Myocyte (in vitro differentiated cells): ENCODE measurements at places on chromosomes 3 and 15. TPM values are rescaled to one million over a fixed set of nuclear protein-coding genes. Genes with fewer than 3 reads are reported as not detected.

DNA sequence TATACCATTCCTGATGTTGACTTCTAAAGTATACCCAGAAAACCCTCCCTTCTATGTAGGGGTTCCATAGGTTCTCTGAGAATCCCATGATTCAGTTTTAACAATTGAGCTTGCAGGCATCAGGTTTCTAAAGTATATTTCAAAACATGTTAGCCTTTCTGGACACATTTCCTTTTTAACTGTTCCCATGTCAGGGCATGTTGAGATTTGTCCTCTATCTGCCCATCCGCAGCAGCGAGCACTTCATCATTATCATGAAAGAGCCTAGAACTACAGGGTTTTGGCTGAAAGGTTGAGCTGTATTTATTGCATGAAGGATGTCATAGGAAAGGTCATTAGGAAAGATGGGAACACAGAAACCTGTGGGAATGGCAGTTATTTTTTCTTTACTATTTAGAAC lies 201.1 kb upstream of the BHLHE40 start:
- DNase-seq, result no peak

DNA sequence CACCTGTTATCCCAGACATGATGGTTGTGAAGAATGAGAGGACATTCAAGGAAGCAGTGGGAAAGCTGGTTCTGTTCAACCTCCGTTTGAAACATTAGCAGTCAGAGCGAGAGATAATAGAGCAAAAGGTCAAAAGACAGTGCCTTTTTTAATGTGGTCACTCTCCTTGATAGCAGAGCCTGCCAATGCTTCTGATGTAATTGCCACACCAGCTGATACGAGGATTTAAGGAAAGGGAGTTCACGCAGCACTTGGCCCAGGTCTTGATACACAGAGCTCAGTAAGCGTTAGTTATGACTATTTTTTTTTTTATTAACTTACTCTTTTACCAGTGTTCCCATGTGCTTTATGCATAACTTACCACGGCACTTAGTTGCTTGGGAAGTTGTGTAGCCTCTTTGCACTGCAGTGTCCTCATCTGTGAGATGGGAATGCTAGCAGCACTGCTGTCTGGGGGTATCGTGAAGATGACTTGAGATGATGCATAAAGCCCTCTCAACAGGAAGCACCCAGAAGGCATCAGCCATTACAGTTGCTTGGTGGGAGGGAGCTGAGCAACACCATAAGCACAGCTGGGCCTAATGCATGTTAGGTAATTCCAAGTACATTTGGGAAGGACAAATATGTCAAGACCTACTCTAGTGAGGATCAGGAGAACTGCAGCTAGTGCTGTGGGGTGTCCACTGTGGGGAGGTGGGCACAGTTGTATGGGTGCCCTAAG lies 123.3 kb upstream of the RASGRP1 start:
- no peak for DNase-seq

DNA sequence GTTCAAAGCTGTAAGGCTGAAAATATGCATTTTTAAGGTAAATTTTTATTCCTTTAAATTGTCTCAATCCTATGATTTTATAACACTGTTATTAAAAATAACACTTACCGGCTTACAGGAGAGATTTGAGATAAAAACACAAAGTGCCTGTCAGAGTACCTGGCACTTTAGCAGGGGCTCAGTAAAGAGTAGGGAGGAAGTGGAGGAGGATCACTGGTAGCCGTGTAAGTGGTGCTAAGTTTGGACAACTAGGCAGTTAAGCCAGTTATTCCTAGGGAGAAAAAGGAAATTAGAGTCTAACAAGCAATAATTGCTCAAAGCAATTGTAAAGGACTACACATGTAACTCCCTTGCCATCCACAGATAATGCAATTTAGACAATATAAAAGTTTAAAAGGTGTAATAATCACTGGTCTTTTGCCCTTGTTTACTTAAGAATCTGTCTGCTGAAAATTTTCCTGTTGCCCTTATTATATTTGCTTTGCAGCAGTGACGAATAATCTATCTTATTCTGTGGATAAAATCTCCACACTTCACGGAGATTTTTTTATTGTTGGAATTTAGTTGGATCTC lies 204.8 kb downstream of the CDIN1 start:
- DNase-seq, result no peak

DNA sequence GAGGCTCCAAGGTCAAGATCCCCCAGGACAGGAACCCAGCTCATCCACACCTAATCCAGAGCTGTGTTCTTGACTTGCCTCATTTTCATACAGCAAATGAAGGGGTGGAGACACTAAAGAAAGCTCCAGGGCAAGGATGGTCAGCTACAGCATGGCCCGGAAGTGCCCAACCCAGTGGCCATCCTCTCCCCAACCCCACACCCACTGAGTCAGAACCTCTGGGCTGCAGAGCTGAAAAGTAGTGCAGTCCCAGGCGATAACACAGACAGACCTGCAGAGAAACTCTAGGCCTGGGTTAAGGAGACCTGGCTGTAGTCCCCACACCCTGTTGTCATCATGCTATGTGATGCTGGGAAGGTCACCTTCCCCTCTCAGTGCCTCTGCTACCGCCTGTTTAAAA lies 85.3 kb downstream of the SEMA5B start:
- no peak for DNase-seq

DNA sequence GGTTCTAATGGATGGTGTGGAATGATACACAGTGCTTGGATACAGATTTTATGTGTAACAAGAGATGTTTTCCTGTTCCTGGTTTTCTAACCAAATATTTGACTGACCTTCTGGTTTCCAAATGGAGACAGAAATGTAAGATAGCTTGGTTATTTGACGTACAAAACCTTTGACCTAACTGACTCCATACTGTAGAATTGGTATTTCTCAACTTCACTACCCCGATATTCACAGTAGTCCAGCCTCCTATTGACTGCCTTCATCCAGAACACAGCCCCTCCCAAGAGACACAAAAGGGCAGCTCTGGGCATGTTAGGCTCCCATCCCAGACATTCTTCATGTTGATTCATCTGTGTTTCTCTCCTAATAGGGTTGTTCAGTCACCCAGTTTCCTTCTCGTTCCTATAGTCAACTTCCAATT lies 33.4 kb downstream of the MYO1E start:
- peak; percentile 30 for DNase-seq

- no peak for DNase-seq
Observed at GRCh38 chr3:37680401-37680800, 181.3 kb upstream of the CTDSPL start.

DNA sequence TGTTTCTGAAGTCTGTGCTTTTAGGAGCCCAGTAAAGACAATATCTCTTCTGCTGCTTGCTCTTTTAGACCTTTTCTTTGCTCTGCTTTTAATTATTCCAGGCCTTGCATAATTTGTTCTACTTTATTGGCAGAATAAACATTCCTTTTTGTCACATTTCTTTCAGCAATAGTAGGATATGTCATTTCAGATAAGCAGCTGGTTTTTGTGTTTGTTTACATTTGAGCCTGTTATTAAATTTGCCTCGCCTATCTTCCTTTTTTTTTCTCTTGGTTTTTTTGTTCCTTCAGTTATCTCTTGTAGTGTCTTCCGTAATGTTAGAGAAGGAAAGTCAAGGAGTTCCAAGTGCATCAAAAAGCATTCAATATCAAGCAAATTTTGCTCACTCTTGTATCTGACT lies 16.4 kb downstream of the ZNF654 start:
- no peak for DNase-seq

DNA sequence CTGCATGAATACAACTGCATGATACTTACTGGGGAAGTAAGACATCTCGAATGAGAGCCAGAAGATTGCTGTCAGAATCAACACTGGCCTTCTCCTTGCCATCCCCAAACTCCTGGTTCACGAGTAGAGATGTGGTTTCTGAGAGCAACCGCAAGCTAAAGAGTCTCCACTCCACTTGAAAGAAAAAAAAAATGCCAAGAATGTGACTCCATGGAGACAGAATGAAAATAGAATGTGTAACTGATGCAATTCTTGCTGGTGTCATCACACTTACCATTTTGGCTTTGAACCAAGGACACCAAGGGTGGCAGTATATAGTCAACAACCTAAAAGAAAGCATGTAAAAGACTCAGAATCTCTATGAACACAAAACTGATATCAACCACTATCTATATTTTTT lies 280.4 kb downstream of the ULK4 start:
- peak; percentile 93 for DNase-seq

- peak; percentile 47 for DNase-seq
Observed at GRCh38 chr3:156417559-156418132, 137.3 kb downstream of the SSR3 start.

- no peak for DNase-seq
Observed at GRCh38 chr3:10466186-10466585, 39.2 kb downstream of the ATP2B2 start.

- DNase-seq, result no peak
Observed at GRCh38 chr3:82103241-82103640, 341.8 kb upstream of the GBE1 start.

DNA sequence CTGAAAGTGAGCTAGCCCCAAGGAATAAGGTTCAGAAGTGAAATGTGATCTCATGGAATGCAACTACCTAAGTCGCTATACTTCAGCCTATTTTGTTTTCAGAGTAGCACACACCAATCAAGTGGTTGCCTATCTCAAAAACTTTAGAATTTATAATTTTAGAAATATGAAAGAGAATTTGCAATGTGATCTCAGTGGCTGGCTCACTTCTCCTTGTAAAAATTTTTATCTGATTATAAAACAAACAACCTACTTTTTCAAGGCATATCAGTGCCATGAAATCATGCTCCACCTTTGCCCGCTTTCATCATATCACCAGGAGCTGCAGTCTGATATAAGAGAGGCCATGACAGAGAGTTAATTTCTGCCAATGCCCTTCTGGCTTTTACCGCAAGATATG lies 47.3 kb downstream of the CLDN11 start:
- DNase-seq, result no peak

GRCh38 chr3:8712908-8713255 lies 20.7 kb upstream of the CAV3 start:
- DNase-seq, result no peak

DNA sequence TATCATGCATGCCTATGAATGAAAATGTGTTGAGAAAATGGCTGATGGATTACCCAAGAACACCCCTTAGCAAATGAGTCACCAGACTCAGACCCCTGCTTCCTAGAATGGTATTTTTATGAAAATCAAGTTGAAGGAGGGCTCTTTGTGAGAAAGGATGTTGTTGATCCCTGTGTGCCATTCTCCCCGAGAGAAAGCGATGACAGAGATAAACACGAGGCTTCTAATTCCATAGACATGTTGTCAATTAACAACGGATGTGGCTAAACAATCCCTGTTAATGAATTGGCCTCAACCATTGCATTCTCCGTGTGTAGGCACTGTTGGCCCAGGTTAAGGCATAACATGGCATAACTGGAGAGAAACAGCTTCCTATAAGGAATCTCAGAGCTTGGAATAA lies 5.8 kb upstream of the OXTR start:
- no peak for DNase-seq

GRCh38 chr15:68623301-68623892 lies 44.6 kb downstream of the CORO2B start:
- no peak for DNase-seq

DNA sequence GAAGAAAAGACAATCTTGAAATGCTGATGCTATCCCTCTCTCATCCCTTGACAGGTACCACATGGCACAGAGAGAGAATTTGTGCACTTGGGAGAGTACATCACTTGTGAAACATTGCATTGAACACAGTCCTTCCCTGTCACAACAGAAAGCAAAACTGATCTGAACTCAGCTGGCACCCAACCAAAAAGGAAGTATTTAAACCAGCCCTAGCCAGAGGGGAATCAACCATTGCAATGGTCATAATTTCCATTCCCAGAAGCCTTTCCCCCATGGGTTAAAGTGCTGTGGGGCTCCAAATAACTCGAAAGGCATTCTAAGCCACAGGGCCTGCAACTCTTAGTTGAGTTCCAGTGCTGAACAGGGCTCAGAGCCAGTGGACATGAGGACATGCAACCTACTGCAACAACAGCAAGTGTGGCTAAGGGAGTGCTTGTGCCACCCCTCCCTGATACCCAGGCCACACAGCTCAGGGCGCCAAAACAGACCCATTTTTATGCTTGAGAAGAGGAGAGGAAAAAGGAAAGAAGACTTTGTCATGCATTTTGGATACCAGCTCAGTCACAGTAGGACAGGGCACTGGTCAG lies 530.8 kb upstream of the BCHE start:
- DNase-seq, result no peak

GRCh38 chr15:86743283-86743903 lies 663.7 kb downstream of the AGBL1 start:
- DNase-seq, result peak; percentile 40

DNA sequence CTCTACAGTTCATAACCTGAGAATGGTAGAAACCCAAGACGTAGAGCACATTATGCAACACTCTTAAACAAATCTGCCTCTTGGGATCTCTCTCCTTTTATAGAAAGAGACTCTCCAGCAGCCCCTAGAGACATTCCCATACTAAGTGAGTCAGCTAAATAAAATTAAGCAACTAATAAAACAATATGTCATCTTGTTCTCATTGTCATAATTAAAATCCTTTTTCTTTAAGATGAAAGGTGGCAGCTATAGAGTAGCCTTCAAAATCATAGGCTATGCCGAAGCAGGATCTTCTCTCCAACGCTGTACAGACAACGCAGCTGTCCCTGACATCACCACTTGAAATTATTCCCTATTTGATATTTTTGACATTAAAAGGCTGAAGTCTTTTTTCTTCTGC lies 790.0 kb downstream of the FHIT start:
- no peak for DNase-seq

DNA sequence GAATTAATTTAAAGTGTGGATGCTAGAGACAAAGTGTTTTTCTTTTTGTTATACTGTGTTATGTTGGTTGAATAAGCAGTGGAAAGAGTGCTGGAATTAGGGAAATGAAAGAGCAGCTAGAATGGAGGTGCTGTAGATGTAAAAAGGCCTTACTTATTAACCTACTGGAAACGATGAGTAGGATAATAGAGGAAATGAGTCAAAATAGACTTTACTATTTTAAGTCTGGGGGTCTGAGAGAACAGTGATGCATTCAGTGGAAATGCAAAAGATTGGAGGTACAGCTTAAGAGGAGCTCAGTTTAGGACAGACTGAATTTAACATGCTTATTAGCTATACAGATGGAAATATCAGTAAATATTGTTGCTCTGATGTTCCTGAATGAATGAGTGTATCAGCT lies 674.0 kb downstream of the OTOL1 start:
- DNase-seq, result no peak

DNA sequence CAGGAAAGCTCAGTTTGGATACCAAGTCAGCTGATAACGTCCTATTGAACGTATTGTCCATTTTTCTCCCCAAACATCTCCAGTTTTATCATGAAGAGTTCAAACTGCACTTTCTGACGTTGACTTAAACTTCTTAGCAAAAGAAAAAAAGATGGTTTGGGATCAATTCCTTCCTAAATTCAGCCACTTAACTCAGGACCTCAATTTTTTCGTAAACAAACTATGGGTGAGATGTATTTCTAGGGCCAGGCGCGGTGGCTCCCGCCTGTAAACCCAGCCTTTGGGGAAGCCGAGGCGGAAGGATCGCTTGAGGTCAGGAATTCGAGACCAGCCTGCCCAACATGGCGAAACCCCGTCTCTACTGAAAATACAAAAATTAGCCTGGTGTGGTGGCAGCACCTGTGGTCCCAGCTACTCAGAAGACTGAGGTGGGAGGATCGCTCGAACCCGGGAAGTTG lies 464 bp upstream of the MRPS25 start:
- no peak for DNase-seq

- DNase-seq, result peak; percentile 79
Observed at GRCh38 chr3:21752749-21753347, 1.8 kb upstream of the ZNF385D start.

Gene GOLGA6D
- total RNA-seq, result not detected in 2 replicates

Gene SLC12A1
- not detected in 2 replicates for total RNA-seq

Gene CFAP161
- total RNA-seq, result 0.24 TPM in 1 of 2 replicates, not detected in the other

Gene ADAMTS9
- 1.0 and 5.1 TPM in 2 replicates for total RNA-seq

Gene LTK
- total RNA-seq, result 6.4 and 6.6 TPM in 2 replicates

Gene STRC
- 0.08 TPM in 1 of 2 replicates, not detected in the other for total RNA-seq

Gene ARPP19
- 138 and 139 TPM in 2 replicates for total RNA-seq

Gene RTP1
- total RNA-seq, result not detected in 2 replicates

Gene ANKRD34C
- 0.05 and 0.21 TPM in 2 replicates for total RNA-seq
